ENCODE measurements at places on chromosomes 1 and 21.

- DNase-seq = no peak
Observed at GRCh38 chr21:42744520-42745445, 91.4 kb downstream of the PDE9A start.

DNA sequence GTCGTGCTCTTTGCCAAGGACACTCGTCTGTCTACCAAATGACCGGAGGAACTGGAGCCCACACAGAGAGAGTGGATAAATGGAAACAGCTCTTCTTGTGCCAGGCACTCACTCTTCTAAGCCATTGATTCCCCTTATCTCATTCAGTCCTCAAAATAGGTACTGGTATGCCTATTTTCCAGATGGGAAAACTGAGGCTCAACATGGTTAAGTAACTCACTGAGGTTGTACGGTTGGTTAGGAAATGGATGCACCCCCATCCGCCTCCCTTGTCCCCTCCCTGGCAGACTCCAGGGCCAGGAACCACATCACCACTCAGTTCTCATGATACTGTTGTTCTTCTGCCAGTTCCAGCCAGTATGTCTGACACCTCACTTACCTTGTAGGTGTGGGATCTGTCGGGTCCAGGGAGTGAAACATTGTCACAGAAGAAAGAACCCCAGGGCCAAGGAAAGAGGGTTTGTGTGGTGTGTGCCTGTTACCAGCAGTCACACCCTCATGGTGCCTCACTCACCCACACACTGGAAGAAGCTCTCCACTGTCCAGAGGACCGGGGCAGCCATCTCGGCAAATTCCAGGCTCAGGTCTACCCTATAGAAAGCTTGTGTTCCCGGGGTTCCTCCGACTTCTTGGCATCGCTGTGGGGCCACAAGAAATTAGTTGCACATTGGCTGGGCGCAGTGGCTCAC lies 58.8 kb upstream of the TARDBP start:
- DNase-seq = no peak

GRCh38 chr1:206772243-206772937 lies at the start of gene IL10:
Gene IL10, minus strand, starts transcription at chr1:206772494. Its CDS starts 59 bp downstream, at chr1:206772435.
- no peak for DNase-seq

- no peak for DNase-seq
Observed at GRCh38 chr21:32800056-32800455, 28.5 kb upstream of the PAXBP1 start.

DNA sequence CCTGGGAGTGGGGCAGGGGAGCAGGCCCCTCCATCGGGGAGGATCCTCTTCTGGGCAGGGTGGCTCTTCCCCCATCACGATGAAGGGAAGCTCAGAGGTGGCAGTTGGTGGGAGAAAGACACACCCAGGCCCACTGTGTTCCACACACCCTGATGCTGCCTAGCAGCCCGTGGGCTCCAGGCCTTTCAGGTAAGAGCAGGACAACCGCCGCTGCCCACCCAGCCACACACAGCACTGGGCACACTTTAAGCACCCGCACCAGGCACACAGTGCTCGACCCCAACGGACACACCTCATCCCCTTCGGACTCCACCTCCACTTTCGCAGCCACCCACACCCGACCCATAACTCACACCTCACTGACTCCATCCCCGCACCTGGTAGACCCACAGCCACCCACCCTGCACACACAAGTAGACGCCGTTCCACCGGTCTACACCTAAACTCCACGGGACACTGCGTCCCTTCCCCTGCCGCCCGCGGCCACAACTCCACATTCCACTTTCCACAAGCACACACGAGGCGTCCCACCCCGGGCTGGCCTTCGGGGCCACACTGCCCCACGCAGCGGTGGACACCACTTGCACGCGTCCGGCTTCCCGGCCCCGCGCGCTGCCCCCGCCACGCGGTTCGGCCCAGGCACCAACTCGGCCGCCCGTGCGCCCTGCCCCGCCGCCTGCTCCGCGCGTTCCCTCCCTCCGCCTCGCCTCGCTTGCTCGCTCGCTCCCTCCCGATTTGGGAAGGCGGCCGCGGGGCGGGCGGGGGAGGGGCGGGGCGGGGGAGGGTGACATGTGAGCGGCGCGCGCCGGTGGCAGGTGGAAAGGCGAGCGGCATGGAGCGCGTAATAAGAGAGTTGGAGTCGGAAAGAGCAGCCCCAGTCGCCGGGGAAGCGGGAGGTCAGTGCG lies at the start of gene KCNQ4:
Gene KCNQ4, plus strand, starts transcription at position 787 of the 905 bp plus-strand sequence. CDS start 307 bp downstream, outside the sequence.
- DNase-seq = no peak

GRCh38 chr1:67624680-67625079 lies 60.3 kb upstream of the GADD45A start:
- DNase-seq = no peak

DNA sequence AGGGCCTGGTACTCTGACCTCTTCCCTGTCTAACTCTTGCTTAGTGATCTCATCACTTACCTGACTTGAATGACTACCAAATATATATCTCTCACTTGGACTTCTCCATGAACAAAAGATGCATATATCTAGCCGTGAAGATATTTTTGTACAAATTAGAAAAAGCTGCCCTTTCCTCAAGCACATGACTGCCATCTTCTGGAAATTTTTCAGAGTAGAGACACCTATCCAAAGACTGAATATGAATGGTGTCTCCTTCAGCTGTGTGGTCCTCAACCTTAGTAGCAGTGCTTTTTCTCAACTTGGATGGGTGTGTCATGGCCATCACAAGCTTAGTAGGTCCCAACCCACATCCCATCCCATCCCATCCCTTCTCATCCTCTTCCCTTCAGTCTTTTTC lies 142.3 kb downstream of the DNM3 start:
- no peak for DNase-seq

- no peak for DNase-seq
Observed at GRCh38 chr1:165129568-165130164, 226.8 kb downstream of the LMX1A start.

DNA sequence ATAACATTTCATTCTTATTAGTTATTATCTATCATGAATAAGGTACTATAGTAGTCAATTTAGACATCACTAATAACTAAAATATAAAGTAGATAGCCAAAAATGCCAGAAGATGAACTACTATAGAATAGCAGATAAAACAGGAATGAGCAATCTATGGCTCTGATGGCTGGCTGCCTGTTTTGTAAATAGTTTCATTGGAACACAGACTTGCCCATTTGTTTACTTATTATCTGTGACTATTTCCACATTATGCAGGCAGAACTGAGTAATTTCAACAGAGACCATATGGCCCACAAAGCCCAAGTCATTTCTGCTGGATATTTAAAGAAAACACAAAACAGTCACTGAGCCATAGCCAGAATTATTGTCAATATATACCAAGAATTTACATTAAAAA lies 222.1 kb downstream of the COL24A1 start:
- no peak for DNase-seq

GRCh38 chr21:34523019-34523555 lies 11.1 kb upstream of the KCNE1 start:
- no peak for DNase-seq

DNA sequence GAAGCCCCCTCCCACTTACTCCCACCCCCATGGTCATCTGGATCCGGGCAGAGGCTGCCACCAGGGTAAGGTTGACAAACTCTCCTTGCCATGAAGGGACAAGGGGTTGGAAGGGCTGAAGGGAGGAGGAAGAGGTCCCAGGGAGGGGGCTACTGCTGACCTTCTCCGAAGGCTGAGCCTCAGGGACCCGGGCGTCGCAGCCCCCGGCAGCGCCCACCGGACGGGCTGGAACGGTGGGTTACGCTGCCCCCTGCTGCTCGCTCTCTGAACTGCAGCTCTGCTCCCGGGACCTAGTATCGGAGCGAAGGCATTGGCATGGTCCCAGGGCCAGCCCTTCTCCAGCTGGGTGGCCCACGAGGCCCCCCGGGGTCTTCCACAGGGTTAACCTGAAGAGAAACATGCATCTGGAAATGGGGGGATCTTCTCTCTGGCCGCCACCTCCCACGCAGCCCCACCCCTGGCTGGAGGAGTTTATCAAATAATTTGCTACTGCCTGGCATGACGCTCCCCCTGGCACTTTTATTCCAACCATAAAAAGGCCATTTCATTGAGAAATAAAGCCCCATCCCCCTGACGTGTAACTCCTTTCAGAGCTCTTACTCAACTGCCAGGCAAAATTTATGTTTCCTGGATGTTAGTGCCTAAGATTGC lies 70.4 kb upstream of the TARDBP start:
- DNase-seq = peak; percentile 63

DNA sequence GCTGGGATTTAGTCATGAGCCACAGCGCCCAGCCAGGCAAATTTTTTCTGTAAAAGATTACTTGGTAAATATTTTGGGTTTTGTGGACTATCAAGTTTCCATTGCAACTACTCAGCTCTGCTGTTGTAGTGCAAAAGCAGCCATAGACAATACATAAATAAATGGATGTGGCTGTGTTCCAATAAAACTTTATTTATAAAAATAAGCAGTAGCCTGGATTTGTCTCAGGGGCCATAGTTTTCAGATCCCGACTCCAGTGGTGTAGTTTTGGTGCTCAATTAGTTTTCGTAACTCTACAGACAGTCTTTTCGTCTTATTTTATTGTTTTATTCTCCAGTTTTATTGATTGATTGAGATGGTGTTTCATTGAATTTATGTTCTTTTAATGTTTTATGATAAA lies 80.1 kb upstream of the IVNS1ABP start:
- no peak for DNase-seq

DNA sequence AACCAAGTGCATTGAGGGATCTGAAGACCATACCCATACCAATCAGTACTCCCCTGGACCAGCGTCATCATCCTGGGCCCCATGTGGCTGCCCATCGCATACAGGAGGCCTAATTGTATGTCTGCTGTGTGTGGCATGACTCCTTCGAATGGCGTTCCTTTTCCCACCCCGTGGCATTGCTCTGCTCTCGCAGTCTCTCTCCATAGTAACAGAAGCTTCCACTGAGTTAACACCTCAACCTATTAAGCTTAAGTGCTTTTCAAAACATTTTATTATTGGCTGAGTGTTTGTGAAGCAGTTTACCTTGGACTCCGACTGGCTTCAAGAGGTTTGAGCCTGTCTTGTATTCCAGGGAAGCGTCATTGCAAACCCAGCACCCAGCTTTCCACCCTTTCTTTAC lies 187.1 kb upstream of the LMO4 start:
- DNase-seq = no peak

GRCh38 chr1:227925582-227926198 lies 22.0 kb downstream of the WNT9A start:
- DNase-seq = no peak

GRCh38 chr1:180165509-180166435 lies 11.1 kb downstream of the QSOX1 start:
- no peak for DNase-seq

DNA sequence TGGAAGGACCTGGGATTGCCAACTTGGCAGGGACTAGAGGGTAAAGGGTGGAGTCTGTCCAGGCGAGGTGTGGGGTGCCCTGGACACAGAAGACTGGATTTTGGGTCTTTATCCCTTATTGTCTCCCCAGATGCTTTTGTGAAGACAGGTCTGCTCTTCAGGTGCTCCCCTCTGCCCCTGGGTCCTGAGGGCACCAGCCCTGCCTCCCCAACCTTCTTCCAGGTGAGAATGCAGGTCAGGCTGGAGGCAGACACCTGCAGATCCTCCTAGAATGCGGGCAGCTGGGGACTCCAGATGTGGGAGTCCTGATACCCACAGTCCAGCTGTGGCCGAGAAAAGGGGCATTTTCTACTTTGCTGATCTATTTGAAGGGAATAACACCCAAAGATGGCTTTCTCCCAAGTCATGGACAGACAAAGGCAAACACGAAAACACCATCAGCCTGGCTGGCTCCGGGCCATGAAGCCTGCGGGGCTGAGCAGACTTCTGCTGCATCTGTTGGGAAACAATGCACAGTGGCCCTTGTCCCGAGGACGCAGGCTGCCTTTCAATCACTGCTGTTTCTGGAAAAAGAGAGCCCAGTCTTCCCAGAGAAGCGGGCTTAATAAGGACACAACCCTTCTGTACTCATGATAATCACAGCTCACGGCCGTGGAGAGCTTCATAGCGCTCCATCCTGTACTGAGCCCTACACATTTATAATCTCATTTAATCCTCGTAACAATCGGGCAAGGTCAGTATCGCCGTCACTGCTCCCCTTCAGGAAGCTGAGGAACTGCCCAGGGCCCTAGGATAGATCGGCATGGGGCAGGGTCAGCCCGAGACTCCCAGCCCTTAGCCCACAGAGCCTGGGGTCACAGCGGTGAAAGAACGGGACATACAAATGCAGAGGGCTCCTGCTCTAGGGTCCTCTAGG lies 62.0 kb upstream of the ABCG1 start:
- DNase-seq = no peak

DNA sequence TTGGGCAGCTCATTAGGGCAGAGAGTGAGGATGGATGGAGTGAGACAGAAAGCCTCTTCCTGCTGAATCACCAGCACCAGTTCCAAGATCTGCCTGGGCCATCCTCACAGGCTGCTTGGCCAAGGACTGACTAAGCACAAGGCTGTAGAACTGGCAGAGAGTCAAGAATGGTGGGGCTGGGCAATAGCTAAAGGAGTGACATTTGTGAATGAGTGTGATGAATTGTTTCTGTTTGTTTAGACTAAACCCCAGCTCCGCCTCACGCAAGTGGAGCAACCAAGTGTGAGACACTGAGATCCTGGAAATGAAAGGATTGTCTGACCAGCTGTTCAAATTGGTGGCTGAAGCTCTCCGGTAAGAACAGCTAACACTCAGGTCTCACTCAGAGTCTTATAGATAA lies 38.6 kb downstream of the BRINP2 start:
- no peak for DNase-seq

- no peak for DNase-seq
Observed at GRCh38 chr1:53398576-53399365, 60.4 kb upstream of the DMRTB1 start.
